A375 (cell line): ENCODE measurements at places on chromosomes 1 and 21. TPM values are rescaled to one million over a fixed set of nuclear protein-coding genes. Genes with fewer than 3 reads are reported as not detected.

VASH2 gene
- total RNA-seq, result 0.60 and 2.1 TPM in 2 replicates

TFAP2E gene
- total RNA-seq, result 0.79 and 1.2 TPM in 2 replicates

ZNF678 gene
- total RNA-seq, result 8.4 and 9.8 TPM in 2 replicates

FAM151A gene
- total RNA-seq, result not detected in 2 replicates

NBPF4 gene
- not detected in 2 replicates for total RNA-seq

HES2 gene
- total RNA-seq, result 0.68 and 2.0 TPM in 2 replicates

MYOG gene
- not detected in 2 replicates for total RNA-seq

TTC3 gene
- 44.4 and 67.6 TPM in 2 replicates for total RNA-seq

SF3B4 gene
- 23.6 and 28.0 TPM in 2 replicates for total RNA-seq

CLCA1 gene
- not detected in 2 replicates for total RNA-seq

PTGS2 gene
- 0.60 and 0.80 TPM in 2 replicates for total RNA-seq

C4BPB gene
- not detected in 2 replicates for total RNA-seq

TNFRSF4 gene
- total RNA-seq, result not detected in 2 replicates

SPRR1B gene
- total RNA-seq, result not detected in 2 replicates

RGL1 gene
- total RNA-seq, result 4.8 and 5.4 TPM in 2 replicates

GBP6 gene
- not detected in 2 replicates for total RNA-seq

LCE1B gene
- not detected in 2 replicates for total RNA-seq

TINAGL1 gene
- total RNA-seq, result 421 and 533 TPM in 2 replicates

OR2L8 gene
- not detected in 2 replicates for total RNA-seq

NOTCH2 gene
- total RNA-seq, result 66.4 and 78.5 TPM in 2 replicates

PLA2G2C gene
- total RNA-seq, result not detected in 2 replicates

GJA8 gene
- total RNA-seq, result not detected in 2 replicates

PRAMEF7 gene
- not detected in 2 replicates for total RNA-seq

TSPAN1 gene
- total RNA-seq, result 1.3 TPM in 1 of 2 replicates, not detected in the other

ZNF593OS gene
- 0.41 TPM in 1 of 2 replicates, not detected in the other for total RNA-seq

ADGRL4 gene
- 3.6 and 5.2 TPM in 2 replicates for total RNA-seq

GBP7 gene
- total RNA-seq, result not detected in 2 replicates

SPRR5 gene
- not detected in 2 replicates for total RNA-seq

SIKE1 gene
- total RNA-seq, result 157 and 160 TPM in 2 replicates

CA14 gene
- not detected in 2 replicates for total RNA-seq

CCDC27 gene
- not detected in 2 replicates for total RNA-seq

DCST2 gene
- total RNA-seq, result 0.19 and 0.40 TPM in 2 replicates

PTPN22 gene
- 1.7 and 2.0 TPM in 2 replicates for total RNA-seq

LCE1C gene
- total RNA-seq, result not detected in 2 replicates

FMO5 gene
- total RNA-seq, result 0.29 and 0.53 TPM in 2 replicates

DLGAP3 gene
- total RNA-seq, result 0.04 and 0.16 TPM in 2 replicates

ITLN2 gene
- 0.15 TPM in 1 of 2 replicates, not detected in the other for total RNA-seq

PGLYRP4 gene
- not detected in 2 replicates for total RNA-seq

SPRTN gene
- 15.5 and 34.8 TPM in 2 replicates for total RNA-seq

SLC2A5 gene
- total RNA-seq, result not detected in 2 replicates

YTHDF2 gene
- total RNA-seq, result 59.2 TPM in 2 replicates

SLC5A9 gene
- total RNA-seq, result not detected in 2 replicates

CTH gene
- total RNA-seq, result 23.1 and 26.4 TPM in 2 replicates

FABP3 gene
- total RNA-seq, result 0.68 TPM in 1 of 2 replicates, not detected in the other

BEND5 gene
- total RNA-seq, result 0.75 and 1.3 TPM in 2 replicates

PCSK9 gene
- total RNA-seq, result not detected in 2 replicates

FAM177B gene
- total RNA-seq, result not detected in 2 replicates

CFHR1 gene
- total RNA-seq, result 0.58 and 1.1 TPM in 2 replicates

AMY1B gene
- not detected in 2 replicates for total RNA-seq

ATXN7L2 gene
- total RNA-seq, result 16.2 and 20.7 TPM in 2 replicates

LRRC7 gene
- 0.11 and 0.19 TPM in 2 replicates for total RNA-seq

PSMA5 gene
- 55.5 and 62.2 TPM in 2 replicates for total RNA-seq

SPRR2A gene
- total RNA-seq, result not detected in 2 replicates

ELF3 gene
- 1.1 and 1.7 TPM in 2 replicates for total RNA-seq

EEIG2 gene
- 4.7 and 5.5 TPM in 2 replicates for total RNA-seq

POGK gene
- 37.5 and 39.1 TPM in 2 replicates for total RNA-seq

RBP7 gene
- not detected in 2 replicates for total RNA-seq

EPHA10 gene
- total RNA-seq, result not detected in 2 replicates
